DMS79 (cell line): ENCODE measurements at places on chromosomes 12 and 14.
A peak's percentile ranks its signal among the peaks of the same experiment; 100 is the strongest.

DNA sequence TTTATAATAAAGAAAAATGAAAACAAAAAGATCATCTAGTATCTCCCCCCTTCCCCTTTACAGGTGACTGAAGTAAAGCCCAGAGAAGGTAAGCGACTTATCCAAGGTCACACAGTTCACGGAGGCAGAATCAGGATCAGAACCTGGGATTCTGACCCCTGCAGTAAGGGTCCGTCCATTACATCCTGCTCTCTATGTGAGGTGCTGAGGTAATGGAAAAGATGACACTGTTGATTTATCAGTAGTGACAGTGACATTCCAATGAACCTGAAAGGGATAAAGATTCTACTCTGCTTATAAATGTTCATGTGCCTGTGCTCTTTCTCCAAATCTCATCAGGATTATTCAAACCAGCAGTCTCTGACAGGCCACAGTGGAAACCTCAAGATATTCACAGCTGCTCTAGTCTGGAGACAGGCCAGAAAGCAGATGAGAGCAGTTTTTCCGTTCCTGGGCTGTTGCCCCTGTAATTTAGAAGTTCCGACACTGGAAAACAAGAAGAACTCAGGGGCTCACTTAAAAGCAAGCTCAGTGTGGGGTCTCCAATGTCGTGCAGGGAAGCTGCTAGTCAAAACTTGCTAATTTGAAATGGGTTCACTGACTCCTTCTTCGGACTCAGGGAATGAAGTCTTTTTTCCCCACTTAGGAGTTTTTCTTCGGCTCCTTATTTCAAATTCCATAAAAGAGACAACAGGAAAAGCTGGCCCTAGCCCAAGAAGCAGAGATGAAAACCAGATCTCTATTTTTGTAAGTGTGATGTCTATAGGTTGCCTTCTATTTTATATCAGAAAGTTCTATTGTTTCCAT lies 131.8 kb upstream of the EEA1 start:
- DNase-seq = peak; percentile 40

DNA sequence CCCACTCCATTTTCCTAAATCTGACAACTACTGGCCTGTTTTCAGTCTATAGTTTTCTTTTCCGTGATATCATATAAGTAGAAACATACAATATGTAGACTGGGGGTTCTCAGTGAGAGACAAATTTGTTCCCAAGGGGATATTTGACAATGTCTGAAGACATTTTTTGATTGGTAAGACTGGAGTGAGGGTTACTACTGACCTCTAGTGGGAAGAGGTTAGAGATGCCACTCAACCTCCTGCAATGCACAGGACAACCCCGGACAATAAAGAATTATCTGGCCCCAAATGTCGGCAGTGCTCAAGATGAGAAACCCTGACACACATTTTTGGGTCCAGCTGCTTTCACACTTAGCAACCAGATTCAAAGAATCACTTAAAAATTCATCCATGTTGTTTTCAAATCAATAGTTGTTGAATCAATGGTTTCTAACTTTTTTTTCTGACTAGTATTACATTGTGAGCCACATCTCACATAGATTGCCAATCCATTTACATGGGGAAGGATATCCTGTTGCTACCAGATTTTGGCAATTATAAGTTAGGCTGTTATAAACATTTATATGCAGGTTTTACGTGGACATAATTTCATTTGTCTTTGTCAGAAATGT lies 307.1 kb downstream of the RPL10L start:
- no peak for DNase-seq

GRCh38 chr14:52824462-52824861 lies 33.1 kb upstream of the GNPNAT1 start:
- DNase-seq = no peak

GRCh38 chr12:113456761-113457160 lies 14.9 kb downstream of the LHX5 start:
- no peak for DNase-seq

DNA sequence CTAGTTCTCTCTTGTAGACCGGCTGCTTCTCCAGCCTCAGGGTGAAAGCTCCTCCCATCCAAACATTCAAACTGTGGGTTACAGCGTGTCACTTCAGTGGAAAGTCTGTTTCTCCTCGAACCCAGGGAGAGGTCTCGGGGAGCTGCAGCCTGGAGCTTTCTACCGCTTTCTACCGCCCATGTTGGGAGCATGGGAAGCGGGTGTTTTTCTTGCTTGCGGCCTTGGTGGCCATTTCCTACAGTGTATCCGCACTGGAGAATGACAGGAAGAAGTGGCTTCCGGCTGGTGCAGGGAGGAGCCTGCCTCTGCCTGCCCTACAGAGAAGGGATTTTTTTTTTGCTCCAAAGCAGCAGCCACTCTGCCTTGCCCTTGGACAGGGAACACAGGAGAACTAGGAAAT lies 21.2 kb downstream of the ZFP36L1 start:
- DNase-seq = no peak

GRCh38 chr14:21964180-21964579 lies 290.6 kb upstream of the OR4E1 start:
- no peak for DNase-seq

GRCh38 chr12:85457016-85457415 lies 177.0 kb downstream of the ALX1 start:
- DNase-seq = no peak

DNA sequence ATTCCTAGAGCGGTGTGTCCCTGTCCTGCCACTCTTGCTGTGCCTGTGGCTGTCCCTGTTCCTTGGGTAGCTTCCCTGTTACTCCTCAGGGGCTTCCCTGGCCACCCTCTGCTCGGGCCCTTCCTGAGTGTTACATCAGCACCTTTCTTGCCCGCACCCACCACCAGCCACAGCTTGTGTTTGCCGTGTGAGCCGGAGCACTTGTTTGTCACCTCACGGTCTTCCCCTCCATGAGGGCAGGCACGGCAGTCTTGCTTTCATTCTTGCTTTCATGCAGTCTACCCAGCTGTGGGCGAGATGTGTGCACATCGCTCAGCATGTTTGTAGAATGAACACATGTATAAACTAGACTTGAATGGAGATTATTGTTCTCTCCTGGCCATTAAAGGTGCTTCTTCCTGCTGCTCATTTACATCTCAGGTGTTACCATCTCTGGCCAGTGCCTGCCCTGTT lies 42.0 kb downstream of the TRAF3 start:
- DNase-seq = no peak

- DNase-seq = no peak
Observed at GRCh38 chr12:69243099-69244084, 4.0 kb downstream of the CPSF6 start.

DNA sequence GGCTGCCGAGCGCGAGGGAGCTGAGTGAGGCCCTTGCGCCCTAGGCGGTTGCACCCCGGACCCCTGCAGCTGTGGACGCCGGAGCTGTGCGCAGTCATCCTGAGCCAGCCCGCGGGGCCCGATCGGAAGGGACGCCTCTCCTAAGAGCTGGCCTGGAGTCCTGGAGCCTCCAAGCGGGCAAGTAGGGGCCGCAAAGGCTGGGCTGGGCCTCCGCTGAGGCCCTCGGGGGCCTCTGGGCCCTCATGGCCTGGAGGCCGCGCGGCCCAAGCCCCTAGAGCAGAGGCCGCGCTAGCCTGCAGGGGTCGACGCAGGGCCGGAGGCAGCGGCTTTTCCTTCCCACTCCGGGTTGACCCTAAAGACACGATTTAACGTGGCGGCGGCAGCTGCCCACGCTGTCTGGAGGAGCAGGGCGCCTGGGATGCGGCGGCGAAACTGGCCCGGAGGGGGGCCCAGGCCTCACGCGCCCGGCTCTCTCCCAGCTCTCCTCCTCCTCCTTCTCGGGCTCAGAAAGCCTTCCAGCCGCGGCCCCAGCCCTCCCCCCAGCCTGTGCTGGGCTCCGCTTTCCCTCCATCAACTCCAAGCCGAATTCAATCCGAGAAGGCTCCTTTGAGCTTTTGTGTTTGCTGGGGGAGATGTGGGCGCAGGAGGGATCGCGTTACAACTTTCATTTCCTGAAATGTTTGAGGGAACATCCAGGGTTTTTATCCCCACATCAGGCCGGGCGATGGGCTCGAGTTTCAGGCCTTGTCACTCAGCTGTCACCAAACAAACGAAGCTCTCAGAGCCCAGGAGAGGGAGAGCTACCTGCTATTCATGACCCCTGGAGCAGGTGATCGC lies 11.6 kb downstream of the SIX1 start:
- DNase-seq = no peak

DNA sequence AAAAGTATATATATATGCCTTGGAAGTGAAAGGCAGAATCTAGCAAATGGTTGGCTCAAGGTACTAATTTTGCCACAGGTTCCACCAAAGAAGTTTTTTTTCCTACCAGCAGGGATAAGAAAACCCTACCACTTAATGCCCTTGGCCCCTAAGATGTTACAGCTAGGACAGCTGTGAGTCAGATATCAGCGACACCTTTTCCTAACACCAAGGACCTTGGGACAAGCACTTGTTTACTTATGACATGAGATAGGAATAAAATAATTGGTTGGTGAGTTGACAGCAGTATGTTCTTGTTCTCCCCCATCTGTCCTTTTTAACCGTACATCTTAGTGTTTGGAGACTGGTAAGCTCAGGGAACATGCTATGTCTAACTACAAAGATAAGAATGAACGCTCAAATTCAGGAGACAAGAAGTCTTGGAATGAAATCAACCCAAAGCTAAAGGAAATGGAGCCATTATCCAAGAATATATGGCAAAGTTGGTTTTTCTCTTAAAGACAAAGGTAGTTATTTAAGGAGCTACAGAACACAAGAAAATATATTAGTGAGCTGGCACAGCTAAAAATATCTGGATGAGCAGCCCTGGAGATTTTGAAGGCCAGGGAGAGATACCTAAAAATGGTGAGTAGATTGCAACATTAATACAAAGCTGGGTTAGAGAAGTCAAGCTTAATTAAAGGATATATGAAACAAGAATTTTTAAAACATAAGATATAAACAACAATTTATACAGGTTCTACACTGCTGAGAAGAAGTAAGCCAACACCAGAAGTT lies 126.8 kb downstream of the TMTC1 start:
- DNase-seq = no peak

DNA sequence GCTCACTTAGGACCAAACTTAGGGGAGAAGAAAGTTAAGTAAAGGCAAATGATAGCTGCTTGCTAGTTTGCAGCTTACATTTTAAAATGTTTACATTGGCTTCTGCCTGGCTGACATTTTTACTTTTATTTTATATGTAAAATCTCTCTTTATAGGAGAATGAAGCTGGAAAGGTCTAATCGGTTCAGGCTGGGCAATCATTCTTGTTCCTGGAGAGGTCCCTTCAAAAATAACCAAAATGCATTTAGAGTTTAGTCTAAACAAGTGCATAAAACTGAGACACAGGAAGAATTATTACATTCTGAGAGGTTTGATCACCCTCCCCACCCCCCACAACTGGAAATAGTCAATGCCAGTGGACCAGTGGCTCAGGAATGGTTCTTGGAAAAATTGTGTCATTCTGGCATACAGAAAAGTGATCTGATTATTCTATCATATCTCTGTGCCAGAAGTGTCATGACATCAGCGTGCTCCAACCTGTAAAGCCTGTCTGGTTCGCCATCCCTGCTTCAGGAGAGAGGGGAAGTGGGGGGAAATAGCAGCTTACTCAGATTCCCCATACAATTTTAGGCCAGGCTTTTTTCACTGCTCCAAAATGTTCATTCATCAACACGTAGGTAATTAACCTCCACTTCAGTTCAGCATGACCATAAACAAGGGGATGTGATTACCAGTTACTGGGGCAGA lies 4.2 kb downstream of the PRICKLE1 start:
- DNase-seq = no peak

DNA sequence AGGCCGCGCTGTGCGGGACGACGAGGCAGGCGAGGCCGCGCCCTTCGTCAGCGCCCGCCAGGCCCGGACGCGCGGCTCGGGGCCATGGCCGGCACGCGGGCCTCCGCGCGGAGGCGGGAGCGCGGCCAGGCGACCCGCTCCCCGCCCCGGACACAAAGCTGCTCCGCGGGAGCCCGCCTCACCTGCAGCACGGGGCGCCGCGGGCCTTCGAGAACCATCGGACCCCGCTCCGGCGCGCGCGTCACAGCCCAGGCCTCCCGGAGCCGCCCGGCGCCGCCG lies 342 bp downstream of the DICER1 start:
- DNase-seq = no peak

GRCh38 chr12:126347421-126347820 lies 1282.2 kb downstream of the AACS start:
- no peak for DNase-seq

- no peak for DNase-seq
Observed at GRCh38 chr12:112175361-112176155, 50.2 kb downstream of the TRAFD1 start.

DNA sequence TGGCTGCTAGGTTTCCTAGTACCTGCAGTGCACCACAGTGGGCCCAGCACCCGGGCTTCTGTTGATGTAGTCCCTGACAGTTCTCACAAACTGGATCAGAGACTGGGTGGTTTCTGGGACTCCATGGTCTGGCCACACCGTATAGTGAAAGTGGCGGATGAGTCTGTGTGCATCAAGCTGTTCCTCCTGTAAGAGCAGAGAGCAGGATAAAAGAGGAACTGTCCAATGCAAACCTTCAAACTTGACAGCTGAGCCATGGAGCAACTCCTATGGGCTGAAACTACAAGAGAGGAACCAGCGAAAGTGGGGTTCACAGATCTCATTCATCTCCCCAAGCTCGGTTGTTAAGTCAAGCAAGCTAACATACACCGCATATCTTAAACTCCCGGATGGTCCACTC lies 102.8 kb downstream of the PTPRB start:
- DNase-seq = no peak

GRCh38 chr14:101878211-101878821 lies 86.1 kb upstream of the DYNC1H1 start:
- no peak for DNase-seq

- DNase-seq = no peak
Observed at GRCh38 chr14:75277815-75278421, 710 bp upstream of the FOS start.

- no peak for DNase-seq
Observed at GRCh38 chr12:117127933-117128823, 29.0 kb upstream of the TESC start.

DNA sequence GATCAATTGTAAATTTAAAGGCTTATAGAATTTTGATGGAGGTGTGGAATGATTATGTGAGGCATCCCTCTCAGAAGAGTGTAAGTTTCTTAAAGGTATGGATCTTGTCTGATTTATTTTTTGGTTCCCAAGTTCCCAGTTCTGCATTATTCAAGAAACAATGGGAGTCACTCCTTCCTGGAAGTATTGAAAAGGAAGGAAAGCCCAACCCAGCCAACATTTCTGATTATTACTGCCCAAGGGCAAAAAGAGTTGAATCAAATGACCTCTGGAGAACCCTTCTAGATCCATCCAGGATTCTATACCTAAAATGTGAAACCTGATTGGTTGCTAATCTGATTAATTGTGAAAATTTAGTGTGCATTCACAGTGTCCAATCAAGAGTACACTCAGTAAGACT lies 166.2 kb downstream of the ANO2 start:
- DNase-seq = no peak

- DNase-seq = no peak
Observed at GRCh38 chr14:61188196-61188595, 92.9 kb downstream of the TMEM30B start.

DNA sequence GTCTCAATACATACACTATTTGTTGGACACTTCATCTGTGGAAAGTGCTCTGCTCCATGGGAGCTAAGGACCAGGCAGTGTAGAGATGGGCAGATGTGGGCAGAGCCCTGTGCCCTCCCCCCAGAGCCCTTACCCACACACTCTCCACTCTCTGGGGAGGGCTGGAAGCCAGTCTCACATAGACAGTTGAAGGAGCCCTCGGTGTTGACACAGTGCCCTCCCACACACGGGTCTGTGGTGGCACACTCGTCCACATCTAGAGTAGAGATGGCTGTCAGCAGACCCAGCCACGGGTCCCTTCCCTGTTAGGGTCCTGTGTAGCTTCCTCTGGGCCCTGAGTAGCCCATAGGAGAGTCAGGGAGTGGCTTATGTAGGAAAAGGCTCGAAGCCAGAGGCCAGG lies 14.3 kb downstream of the ISCA2 start:
- DNase-seq = no peak
